PC-3 (cell line): ENCODE measurements at places on chromosomes 6 and 20. TPM values are rescaled to one million over a fixed set of nuclear protein-coding genes. Genes with fewer than 3 reads are reported as not detected.

PRR18 gene
- total RNA-seq = not detected in 2 replicates

CST2 gene
- not detected in 2 replicates for total RNA-seq

DNA sequence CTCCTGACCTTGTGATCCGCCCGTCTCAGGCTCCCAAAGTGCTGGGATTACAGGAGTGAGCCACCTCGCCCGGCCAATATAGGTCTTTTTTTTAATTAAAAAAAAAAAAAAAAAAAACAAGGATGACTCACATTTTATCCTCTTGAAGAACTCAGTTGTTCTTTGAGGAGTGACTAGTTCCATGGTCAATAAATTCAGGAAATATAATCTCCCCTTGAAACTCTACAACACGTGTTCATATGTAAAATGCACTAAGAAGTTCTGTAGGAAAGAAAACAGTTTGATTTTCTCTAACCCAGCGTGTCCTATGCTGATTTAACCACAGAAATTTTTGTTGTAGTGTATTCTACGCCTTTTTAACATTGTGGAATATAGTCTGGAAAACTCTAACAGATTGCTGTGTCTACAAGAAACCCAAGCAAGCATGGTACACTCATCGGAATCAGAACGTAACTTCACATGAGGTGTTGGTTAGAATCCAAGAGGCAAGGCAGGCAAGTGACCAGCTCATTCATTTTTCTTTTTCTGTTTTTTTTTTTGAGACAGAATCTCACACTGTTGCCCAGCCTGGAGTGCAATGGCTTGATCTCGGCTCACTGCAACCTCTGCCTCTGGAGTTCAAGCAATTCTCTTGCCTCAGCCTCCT, 79.0 kb upstream of the ZNF217 start:
- DNase-seq = peak; percentile 70
- no peaks in the 10 kb centered on the region for H3K27me3 ChIP-seq
- peak overlapping the region; percentile 58 for H3K27ac ChIP-seq
- H3K36me3 ChIP-seq = no peaks in the 10 kb centered on the region

DNA sequence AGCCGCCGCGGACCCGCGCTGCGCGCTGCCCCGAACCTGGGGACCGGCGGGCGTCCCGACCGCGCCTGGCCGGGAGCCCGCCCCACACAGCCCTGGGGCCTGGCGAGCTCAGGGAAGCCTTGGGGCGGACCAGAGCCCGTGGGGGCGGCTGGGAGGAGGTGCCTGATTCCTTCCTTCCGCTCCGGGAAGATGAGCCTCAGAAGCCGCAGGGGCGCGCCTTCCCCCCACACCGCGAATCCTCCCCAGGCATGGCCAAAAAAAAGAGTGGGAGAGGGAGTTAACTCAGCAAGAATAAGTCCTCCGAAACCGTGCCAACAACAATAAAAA, at the start of gene CBLN4:
Gene CBLN4 (minus strand): TSS at position 131 of the 327 bp plus-strand sequence. CDS start 1,348 bp downstream, outside the sequence.
- no peak within 1 kb of the TSS for H3K27ac ChIP-seq
- no peaks in the 10 kb centered on the region for H3K27me3 ChIP-seq
- DNase-seq = no peak
- no peaks in the 10 kb centered on the region for H3K4me1 ChIP-seq

GRCh38 chr6:92708270-92708669, 711.1 kb downstream of the EPHA7 start:
- H3K27me3 ChIP-seq = no peaks in the 10 kb centered on the region
- H3K27ac ChIP-seq = no peak overlapping the region
- H3K36me3 ChIP-seq = no peaks in the 10 kb centered on the region
- no peak overlapping the region for H3K4me3 ChIP-seq
- DNase-seq = no peak

DNA sequence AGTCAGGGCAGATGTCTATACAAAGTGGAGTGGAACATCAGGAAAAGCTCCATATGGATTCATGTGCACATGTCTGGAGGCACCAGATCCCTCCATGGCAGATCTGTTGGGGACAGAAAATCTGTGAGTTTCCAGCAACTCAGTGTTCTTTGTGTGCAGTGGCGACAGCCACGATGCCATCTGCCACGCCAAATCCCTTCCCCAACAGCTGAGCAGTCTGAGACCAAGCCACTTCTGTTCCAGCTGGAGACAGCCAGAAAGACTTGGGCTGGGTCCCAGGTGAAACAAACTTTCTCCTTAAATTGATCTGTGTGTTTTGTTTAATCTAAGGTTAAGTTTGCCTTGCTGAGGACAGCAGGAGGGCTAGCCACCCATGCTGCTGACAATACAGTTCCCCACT, 22.9 kb downstream of the FKBP1A start:
- DNase-seq = no peak
- no peak overlapping the region for H3K4me3 ChIP-seq
- no peaks in the 10 kb centered on the region for H3K27me3 ChIP-seq
- H3K36me3 ChIP-seq = peaks cover 64% of the 10 kb centered on the region
